ENCODE measurements at places on chromosomes 16 and 17.

- DNase-seq: no peak
Observed at GRCh38 chr17:32971171-32971570, 20.5 kb upstream of the SPACA3 start.

DNA sequence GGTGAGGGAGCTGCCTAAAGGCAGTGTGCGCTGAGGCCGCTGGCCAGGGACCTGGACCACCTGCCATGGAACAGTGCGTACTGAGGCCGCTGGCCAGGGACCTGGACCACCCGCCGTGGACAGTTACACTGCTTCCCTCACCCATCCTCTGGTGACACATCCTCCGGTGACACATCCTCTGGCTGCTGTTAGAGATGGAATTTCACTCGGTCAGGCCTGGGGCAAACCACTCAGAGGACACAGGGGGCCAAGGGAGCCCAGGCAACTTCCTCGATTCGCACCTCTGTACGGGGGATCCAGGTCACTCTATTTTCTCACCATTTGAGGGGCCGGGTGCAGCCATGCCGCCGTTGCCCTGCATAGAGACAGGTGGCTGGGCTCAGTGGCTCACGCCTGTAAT is 32.4 kb upstream of the RPTOR start:
- DNase-seq: no peak

DNA sequence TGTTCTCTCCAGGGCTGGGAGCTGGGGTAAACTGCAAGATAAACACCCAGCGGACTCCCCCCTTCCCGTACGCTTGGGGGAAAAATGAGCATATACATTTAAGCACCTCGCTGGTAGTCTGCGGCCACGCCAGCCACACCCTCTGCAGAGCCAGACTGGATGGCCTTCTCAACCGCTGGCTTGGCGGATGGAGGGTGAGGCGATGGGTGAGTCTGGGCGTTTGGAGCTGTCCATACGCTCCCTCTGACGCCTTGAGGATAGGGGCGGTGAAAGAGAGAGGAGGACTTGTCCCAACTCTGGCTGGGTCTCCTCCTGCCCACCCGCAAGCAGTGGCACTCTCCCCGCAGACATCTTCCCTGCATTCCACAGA is 1.0 kb downstream of the ITGA3 start:
- no peak for DNase-seq

DNA sequence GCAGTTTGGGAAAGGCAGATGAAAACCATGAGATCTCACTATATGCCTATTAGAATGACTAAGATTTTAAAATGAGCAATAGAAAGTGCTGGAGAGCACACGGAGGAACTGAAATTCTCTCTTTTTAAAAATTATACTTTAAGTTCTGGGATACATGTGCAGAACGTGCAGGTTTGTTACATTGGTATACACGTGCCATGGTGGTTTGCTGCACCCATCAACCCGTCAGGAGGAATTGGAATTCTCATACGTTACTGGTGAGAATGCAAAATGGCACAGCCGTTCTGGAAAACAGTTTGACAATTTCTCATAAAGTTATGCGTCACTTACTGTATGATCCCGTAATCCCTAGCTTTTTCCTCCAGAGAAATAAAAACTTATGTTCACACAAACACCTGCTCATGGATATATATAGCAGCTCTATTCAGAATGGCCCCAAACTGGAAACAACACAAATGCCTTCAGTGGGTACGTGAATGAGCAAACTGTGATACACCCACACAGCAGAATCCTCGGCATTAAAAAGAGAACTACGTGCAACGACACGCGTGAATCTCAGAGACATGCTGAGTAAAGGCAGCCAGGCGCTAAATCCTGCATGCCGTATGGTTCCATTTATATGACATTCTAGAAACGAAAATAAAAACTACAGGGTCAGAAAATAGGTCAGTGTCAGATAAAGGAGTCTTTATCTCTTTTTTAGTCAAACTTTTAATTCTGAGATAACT is 11.8 kb downstream of the PIK3R6 start:
- DNase-seq: no peak

DNA sequence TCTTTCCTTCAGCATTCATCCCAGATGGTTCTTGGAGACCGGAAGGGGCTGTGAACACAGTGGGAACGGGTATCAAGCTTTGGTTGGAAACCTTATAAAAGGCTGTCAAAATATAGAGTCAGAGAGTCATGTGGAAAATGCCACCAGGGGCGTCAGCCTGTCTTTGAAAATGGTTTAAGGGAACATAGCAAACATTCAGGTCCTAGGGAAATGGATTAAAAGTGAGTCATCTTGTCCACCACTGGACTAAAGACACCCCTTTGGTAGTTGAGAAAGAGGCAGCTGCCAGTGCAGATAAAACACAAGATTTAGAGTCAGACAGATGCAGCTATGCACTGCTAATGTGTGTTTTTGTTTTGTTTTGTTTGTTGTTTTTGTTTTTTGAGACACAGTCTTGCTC is 47.8 kb upstream of the BCO1 start:
- no peak for DNase-seq

DNA sequence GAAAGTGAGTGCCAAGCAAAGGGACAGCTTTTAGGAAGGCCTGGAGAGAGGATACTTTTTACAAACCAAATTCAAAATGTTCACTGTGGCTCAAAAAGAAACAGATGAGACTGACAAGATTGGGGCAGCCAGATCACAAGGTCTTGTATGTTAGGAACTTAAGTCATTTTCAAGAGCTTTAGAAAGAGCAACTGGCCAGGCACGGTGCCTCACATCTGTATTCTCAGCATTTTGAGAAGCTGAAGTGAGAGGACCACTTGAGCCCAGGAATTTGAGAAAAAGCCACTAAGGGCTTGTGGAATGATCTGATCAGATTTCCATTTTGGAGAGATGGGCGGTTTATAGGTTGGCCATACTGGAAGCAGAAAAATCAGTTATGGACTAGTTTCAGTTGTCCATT is 17.2 kb downstream of the SPAG9 start:
- DNase-seq: no peak

GRCh38 chr17:1055751-1056645 is 59.1 kb downstream of the TIMM22 start:
- peak; percentile 42 for DNase-seq

DNA sequence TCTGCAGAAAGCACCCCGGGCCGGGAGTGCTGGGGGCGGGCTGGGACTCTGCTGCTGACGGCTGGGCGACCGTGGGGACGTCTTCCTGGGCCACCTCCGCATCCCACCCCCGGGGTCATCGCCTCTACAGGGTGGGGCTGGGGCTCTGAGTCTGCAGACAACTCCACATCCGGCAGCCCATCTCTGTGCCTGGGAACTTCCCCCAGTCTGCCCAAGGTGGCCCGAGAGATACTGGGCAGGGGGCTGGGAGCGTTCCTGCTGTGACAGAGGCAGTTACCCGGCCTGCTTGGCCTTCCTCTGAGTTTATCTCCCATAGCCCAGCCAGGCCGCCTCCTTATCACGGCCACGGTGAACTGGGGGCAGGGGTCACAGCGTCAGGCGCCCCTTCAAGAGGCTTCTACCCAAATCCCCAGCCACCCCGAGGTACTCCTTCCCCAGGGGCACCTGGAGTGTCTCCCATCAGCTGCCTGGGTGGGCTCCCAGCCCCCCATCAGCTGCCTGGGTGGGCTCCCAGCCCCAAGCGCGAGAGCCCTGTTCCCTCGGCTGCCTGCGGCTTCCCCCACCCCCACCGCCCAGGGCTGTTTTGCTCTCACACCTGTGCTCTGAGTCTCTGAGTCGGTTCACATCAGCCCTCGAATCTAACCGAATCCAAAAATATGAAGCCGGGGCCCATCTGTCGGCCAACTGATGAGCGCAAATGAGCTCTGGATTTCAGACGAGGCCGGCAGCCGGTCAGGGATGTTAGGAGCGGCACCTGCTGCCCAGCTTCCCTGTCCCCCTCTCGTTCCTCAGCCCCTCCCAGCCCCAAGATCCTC is 15.6 kb upstream of the CBFA2T3 start:
- no peak for DNase-seq

DNA sequence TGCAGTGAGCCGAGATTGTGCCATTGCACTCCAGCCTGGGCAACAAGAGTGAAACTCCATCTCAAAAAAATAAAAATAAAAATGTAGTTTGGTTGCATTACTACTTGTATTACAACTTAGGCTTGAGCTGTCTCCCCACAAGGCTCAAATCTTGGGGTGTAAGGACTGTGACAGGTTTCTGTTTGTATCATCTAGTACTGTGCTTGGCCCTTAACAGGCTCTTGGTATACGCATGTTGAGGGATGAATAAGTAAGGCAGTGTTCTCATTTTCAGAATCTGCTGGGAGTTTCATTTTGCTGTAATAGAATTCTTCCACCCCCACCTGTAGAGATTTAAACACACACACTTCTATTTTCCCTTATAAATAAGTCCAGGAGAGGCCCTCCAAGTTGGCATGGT is 289.4 kb upstream of the EEF2KMT start:
- no peak for DNase-seq

DNA sequence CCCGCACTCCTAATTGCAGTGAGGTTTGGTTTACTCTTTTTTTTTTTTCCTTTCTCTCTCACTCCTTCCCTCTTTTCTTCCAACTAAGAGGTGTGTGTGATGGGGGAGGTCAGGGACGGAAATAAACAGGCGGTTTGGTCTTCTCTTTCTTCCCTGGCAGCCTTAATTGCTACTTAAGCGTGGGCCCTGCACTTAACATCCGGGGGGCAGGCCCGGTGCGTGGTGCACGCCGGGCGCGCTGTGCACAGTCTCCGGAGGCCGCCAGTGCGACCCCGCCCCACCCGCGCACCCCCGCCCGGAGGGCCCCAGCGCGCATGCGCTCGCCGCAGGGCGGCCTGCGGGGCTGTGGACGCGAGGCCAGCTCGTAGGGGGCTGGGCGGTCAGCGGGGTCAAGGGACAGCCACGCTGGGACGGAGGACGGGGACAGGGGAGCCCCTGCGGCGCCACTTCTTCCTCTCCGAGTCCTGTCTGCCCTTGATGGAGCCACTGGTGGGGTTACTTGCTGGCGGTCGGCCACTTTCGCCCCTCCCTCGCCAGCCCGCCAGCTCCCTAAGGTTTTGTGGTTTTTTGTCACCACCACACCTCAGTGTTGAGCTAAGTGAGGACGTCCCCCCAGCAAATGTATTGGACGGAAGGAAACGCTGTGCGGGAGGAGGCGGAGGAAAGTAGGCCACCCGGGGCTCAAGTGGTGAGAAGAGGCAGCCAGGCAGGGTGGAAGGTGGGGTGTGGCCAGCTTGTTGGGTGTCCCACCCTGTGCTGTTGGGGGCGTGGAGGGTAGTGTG is 120.9 kb downstream of the MRM1 start:
- DNase-seq: peak; percentile 93
